NCI-H1694 (cell line): ENCODE measurements at places on chromosomes 6 and 20.

- DNase-seq: no peak
These were observed 117.8 kb downstream of the FOXA2 start for GRCh38 chr20:22466447-22467171.

DNA sequence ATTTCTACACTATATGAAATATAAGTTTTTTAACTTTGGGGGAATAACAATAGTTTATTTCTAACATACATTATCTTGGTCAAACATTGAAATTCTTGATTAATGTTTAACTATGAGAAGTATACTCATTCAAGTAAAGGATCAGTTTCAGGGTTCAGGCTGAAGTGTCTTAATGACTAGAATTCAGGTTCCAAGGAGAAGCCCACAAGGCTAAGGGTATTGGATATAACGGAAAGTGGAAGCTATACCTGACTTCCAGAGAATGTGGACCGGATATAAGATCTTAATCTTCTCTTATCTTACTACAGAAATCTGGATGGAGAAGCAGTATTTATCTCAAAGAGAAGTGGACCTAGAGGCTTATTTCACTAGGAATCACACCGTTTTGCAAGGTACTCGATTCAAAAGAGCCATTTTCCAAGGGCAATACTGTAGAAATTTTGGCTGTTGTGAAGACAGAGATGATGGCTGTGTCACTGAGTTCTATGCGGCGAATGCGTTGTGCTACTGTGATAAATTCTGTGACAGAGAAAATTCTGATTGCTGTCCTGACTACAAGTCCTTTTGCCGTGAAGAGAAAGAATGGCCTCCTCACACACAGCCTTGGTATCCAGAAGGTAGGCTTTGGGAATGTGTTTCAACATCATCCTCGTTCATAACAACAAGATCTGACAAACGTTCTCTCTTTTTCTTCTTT, at the start of gene TINAG:
TSS of gene TINAG (plus strand) at position 153 of the 697 bp plus-strand sequence. CDS start at position 263, 110 bp downstream.
- no peak for DNase-seq

GRCh38 chr6:144898052-144898689, 613.0 kb downstream of the UTRN start:
- no peak for DNase-seq

DNA sequence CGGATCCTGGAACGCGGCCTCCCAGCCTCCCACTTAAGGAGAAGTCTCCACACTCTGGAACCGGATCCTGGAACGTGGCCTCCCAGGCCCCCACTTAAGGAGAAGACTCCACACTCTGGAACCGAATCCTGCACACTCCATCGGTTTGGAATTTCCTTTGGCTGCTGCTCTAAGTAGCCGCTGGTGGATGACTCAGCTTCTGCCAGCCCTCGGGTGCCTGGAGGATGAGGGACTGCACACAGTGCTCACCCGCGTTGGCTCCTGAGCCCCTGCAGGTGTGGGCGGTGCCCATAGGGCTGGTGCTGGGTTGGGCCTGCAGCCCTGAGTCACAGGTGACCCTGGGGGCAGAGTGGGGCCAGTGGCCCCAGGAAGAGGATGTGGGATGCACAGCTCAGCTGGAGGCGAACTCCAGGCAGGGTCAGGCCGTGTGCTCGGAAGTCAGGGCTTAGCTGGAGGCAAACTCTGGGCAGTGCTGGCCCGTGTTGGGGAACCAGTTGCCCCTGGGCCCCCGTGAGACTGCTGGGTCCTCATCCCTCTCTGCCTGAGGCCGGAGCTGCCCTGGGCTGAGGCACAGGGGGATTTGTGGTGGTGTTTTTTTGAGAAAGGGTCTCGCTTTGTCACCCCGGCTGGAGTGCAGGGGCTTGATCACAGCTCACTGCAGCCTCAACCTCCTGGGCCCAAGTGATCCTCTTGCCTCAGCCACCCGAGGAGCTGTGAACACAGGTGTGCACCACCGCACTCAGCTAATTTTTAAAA, 13.9 kb upstream of the TNFRSF6B start:
- DNase-seq: no peak

DNA sequence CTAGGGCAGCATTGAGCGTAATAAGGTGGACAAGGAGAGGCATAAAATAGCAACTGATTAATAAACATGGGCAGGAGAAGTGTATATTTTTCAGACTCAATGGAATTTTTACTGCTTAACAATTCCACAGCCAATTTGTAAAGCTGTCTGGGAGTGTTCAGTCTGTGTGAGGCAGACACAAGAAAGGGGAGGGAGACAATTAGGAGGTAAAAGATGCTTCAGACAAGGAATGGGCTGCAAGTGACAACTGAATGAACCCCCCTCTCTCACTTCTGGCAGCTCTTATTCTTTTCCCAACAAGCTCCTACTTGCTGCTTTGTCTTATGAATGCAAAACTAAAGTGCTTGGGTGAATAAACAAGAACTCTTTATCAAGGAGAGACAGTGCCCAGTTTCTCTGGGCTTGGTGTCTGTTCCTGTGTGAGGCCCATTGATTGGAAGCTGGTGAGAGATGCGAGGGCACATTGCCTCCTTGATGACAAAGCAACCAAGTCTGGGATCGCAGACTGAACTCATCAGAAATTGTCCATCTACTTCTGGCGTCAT, 575.3 kb downstream of the RNF144B start:
- no peak for DNase-seq

DNA sequence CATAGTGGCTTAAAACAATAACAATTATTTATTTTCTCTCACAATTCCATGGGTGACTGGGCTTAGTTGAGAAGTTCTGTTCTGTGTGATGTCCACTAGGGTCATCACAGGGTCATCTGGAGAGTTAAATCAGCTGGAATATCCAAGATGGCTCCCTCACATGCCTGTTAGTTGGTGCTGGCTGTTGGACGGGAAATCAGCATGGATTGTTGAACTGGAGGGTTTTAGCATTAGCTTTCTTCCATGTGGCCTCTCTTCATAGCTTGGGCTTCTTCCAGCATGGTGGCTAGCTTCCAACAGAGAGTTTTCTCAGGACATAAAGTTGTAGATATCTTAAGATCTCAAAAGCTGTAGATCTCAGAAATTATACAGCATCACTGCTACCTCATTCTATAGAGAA, 19.6 kb downstream of the MARCKS start:
- no peak for DNase-seq

DNA sequence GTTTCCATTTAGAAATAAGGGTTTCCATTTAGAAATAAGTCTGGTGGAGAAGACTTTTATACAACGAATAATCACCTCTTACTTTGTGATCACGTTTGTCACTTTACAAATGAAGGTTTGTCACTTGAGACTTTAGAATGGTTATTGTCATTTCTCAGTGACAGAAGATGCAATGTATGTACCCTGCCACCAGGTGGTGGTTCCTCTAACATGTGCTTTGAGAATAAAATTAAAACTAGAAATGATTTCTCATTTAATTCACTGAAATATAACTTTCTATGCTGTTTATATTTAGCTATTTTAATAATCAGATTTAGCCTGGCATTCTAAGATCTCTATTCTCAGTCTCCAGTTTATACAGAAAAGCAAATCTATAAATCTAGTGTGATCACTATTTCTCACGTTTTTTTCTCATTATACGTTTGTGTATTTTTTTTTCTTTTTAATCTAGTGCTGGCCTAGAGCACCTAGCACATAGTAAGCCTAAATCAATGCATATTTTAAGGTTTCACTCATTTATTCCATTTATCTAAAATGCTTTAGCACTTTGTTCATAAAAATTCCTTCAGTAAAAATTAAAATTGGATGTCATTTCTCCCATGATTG, 57.4 kb upstream of the TFAP2D start:
- no peak for DNase-seq

- no peak for DNase-seq
These were observed 31.5 kb upstream of the RHAG start for GRCh38 chr6:49668083-49668511.

DNA sequence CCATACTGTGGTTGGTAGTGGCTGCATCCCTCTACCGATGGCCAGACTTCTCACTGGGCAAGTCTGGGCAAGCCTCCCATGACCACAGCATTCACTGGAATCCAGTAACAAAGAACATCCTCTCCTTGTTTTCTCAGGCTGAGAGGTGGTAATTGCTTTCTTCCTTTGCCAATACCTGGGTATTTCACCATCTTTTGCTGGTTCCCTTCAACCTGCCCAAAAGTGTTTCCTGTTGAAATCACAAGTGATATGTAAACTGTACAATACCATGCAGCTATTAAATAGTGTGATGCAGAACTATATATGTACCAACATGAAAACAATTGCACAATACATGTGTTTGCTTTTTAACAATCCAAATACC, at the start of gene PTCHD4:
TSS of gene PTCHD4 (minus strand) at position 55 of the 364 bp plus-strand sequence. CDS start 42,240 bp downstream, outside the sequence.
- DNase-seq: no peak

DNA sequence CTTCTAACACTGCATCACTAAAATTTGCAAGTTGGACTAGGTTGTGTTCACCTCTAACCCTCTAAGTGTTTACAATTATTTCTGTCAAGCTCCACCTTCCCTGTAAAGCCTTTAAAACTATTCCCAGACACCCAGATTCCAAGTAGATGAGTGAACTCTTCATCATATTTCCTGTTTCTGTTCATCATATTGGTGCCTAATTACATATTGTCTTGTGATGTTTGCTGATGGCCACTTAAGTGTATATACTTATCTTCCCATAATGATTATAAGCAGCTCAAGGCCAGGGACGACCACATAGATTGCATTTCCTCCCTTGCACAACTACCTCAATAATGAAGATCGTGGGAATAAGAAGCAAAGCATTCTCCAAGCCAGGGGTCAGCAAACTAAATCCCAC, 16.8 kb downstream of the TNFRSF21 start:
- DNase-seq: no peak
